Caco-2 (cell line): ENCODE measurements at places on chromosomes 6 and 20. TPM values are rescaled to one million over a fixed set of nuclear protein-coding genes. Genes with fewer than 3 reads are reported as not detected.

The WFDC10B gene
- total RNA-seq: not detected in 2 replicates

The ABHD12 gene
- 84.9 and 104 TPM in 2 replicates for total RNA-seq

- H3K4me3 ChIP-seq: no peak overlapping the region
- no peak overlapping the region for H3K27ac ChIP-seq
- H3K36me3 ChIP-seq: no peaks in the 10 kb centered on the region
- H3K4me1 ChIP-seq: no peaks in the 10 kb centered on the region
Observed at GRCh38 chr6:170094686-170095272, 196.1 kb downstream of the DLL1 start.

The MAFB gene
- 0.88 and 1.2 TPM in 2 replicates for total RNA-seq

The HUS1B gene
- 0.74 and 0.79 TPM in 2 replicates for total RNA-seq

- H3K36me3 ChIP-seq: no peaks in the 10 kb centered on the region
- H3K4me3 ChIP-seq: no peak within 1 kb of the TSS
- no peaks in the 10 kb centered on the region for H3K27me3 ChIP-seq
- H3K4me1 ChIP-seq: no peaks in the 10 kb centered on the region
Observed at GRCh38 chr6:166586424-166587156, at the start of gene RAMACL. Gene RAMACL (minus strand): TSS chr6:166586678. CDS start chr6:166586477, 201 bp downstream.

The LAMA4 gene
- 0.37 TPM in 1 of 2 replicates, not detected in the other for total RNA-seq

The TXLNB gene
- total RNA-seq: not detected in 2 replicates

GRCh38 chr6:40778196-40778595 lies 191.0 kb upstream of the LRFN2 start:
- H3K36me3 ChIP-seq: no peaks in the 10 kb centered on the region
- DNase-seq: no peak
- H3K27me3 ChIP-seq: no peaks in the 10 kb centered on the region
- no peaks in the 10 kb centered on the region for H3K4me1 ChIP-seq

DNA sequence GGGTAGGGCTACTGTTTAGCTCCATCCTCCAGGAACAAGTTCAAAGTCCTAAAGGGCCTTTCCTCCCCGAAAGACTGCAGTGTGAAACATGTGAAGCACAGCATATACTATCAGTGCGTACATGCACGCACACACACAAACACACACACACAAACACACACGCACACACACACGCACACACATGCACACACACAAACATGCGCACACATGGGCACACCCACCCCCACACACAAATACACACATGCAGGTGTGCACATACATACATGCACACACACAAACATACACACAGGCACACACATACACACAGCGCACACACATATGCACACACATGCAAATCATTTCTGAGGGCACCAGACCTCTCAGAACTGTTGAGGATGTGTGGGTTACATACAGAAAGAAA lies 382.0 kb upstream of the CDH4 start:
- H3K27ac ChIP-seq: no peak overlapping the region
- H3K4me3 ChIP-seq: no peak overlapping the region
- no peak for DNase-seq
- H3K27me3 ChIP-seq: no peaks in the 10 kb centered on the region; the same call in 1 of the 2 replicates
- H3K4me1 ChIP-seq: no peaks in the 10 kb centered on the region

The EYA2 gene
- 0.25 and 0.30 TPM in 2 replicates for total RNA-seq

DNA sequence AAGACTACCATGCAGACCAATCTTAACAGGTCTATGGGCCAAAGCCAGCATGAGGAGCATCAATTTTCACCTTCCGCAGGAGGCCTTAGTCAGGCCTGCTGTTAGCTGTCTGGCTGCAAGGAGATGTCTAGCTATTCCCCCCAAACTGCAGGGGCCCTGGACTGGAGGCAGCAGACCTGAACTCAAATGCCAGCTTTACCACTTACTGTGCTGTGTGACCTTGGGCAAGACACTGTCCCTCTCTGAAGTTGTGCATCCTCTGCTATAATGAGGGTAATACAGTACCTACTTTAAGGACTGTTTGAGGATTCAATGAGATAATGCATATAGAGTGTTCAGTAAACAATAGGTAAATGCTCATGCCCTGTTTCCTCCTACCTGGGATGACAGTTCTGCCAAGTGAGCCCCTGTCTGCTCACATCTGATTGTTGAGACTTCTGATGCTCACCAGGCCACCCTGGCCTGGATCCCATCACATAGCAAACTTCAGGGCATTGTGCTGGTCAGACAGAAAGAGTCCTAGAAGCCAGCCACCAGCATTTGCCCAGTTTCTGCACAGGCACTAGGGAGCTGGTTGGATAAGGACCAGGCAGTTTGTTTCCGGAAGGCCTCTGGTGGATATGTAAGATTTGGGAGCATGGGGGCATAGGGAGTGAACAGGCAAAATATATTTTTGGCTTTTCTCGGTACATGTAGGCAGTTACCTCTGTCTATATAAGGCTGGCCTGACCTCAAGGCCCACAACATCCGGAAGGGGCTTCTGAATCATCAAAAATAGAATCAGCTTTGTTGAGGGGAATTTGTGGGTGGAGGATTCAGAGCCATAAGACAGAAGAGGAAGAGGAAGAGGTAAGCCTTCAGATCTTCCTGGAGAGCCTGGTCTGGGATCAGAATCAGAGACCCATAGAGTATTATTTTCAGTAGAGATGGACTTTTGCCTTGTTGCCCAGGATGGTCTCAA lies 2.3 kb upstream of the OCSTAMP start:
- H3K4me1 ChIP-seq: no peaks in the 10 kb centered on the region
- H3K27ac ChIP-seq: no peak overlapping the region
- no peaks in the 10 kb centered on the region for H3K27me3 ChIP-seq
- no peaks in the 10 kb centered on the region for H3K36me3 ChIP-seq
- H3K4me3 ChIP-seq: no peak overlapping the region
- peak; percentile 17 for DNase-seq

- no peak for DNase-seq
- no peaks in the 10 kb centered on the region for H3K4me1 ChIP-seq
- H3K27me3 ChIP-seq: no peaks in the 10 kb centered on the region
- no peaks in the 10 kb centered on the region for H3K36me3 ChIP-seq
- H3K27ac ChIP-seq: no peak overlapping the region
- H3K4me3 ChIP-seq: no peak overlapping the region
Observed at GRCh38 chr6:68211242-68211795, 423.8 kb upstream of the ADGRB3 start.

DNA sequence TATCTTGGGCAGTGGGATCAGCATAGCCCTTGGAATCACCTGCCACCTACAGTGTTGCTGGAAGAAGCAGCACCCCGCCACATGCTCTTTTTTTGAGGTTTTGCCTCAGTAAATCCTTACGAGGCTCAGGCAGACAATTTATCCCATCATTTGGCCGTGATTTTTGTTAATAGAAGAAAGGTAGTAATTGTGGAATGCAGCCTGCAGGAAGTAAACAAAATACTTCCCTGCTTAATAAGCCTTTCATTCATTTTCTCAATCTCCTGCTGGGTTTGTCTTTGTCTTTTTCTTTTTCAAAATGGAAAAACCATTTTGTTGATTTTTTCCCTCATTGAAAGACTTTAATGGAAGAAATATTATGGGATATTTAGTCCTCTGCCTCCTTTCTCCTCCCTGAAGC lies 93.7 kb upstream of the CD83 start:
- no peaks in the 10 kb centered on the region for H3K4me1 ChIP-seq
- H3K27ac ChIP-seq: no peak overlapping the region
- DNase-seq: no peak
- H3K4me3 ChIP-seq: no peak overlapping the region
- no peaks in the 10 kb centered on the region for H3K27me3 ChIP-seq

DNA sequence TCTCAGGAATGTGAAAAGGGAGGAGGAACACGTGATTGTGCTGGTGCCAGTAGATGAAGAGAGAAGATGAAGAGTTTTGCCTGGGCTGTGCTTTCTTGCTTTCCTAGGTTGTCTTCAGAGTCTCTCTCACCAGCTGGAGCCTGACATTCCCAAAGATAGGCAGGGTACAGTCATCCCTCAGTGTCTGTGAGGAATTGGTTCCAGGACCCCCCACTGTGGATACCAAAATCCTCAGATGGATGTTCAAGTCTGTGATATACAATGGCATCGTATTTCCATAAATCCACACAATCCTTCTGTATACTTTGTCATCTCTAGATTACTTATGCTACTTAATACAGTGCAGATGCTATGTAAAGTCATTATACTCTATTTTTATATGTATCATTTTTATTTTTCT lies 113.5 kb downstream of the SAMD5 start:
- no peak for DNase-seq
- no peak overlapping the region for H3K27ac ChIP-seq
- H3K4me3 ChIP-seq: no peak overlapping the region
- no peaks in the 10 kb centered on the region for H3K36me3 ChIP-seq

DNA sequence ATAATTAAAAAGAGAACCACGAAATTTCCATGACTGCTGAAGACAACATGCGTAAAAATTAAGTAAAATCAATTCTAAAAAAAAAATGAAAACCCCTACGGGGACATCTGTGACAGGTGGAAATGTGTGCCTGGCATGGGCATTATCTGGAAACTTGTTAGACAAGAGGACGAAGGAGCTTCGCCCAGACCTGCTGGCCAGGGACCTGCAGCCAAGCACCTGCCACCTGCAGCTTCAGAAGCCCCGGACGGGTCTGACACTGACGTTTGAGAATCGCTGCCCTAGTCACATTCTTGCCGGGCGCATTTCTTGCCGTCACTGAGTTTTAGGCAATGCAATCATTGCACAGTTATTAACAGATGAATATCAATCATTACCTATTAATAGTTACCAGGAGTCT lies 140.3 kb downstream of the SMOC2 start:
- no peak overlapping the region for H3K27ac ChIP-seq
- H3K4me3 ChIP-seq: no peak overlapping the region
- H3K27me3 ChIP-seq: no peaks in the 10 kb centered on the region
- DNase-seq: no peak
- no peaks in the 10 kb centered on the region for H3K4me1 ChIP-seq

DNA sequence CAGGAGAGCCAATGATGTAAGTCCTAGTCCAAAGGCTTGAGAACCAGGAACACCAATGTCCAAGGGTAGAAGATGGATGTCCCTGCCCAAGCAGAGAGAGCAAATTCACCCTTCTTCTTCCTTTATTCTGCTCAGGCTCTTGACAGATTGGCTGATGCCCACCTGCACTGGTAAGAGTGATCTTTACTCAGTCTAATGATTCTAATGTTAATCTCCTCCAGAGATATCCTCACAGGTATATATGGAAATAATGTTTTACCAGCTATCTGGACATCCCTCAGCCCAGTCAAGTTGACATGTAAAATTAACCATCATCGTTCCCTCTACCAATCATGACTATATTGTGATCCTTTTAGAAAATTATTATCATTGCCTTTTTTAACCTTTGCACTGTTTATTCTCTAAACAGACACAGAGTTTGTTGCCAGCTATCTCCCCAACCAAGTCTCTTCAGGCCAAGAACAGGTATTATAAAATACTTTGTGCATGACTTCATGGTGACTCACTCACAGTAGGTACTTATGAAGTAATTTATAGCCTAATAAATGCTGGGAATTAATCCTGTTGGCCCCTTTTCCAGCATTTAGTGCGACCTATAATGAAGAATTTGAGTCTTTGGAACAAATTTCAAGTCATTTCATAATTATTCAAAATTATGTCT lies 26.2 kb upstream of the TSHZ2 start:
- H3K4me1 ChIP-seq: peaks cover 17% of the 10 kb centered on the region
- H3K27me3 ChIP-seq: no peaks in the 10 kb centered on the region
- no peak overlapping the region for H3K4me3 ChIP-seq

GRCh38 chr6:29809249-29809648 lies 18.4 kb upstream of the HLA-G start:
- no peaks in the 10 kb centered on the region for H3K36me3 ChIP-seq
- no peak overlapping the region for H3K27ac ChIP-seq
- H3K4me3 ChIP-seq: no peak overlapping the region
- H3K4me1 ChIP-seq: no peaks in the 10 kb centered on the region
- 0 out of 2 replicates have a peak, but pooled peaks cover 1% of the 10 kb centered on the region for H3K27me3 ChIP-seq

DNA sequence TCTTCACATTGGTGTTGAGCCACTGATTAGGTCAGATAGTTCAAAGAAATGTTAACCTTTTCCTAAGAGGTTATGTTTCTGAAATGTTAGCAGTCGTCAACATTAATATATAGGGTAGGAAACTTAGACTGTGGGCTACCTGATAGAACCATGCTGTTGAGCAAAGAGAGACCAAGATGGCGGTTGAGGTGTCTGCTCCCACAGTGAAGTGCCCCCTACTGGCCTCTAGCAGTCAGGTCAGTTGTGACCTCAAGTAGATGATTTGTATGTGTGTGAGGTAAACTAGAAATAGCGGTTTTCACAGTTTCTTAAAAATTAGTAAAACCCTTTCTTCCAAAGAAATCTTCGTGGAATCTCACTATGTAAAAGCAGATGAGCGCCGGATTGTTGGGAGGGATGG lies 40.3 kb downstream of the MTHFD1L start:
- no peak for DNase-seq
- no peaks in the 10 kb centered on the region for H3K36me3 ChIP-seq
- no peak overlapping the region for H3K27ac ChIP-seq
- no peaks in the 10 kb centered on the region for H3K4me1 ChIP-seq

- H3K4me1 ChIP-seq: no peaks in the 10 kb centered on the region
- no peak overlapping the region for H3K27ac ChIP-seq
Observed at GRCh38 chr6:163731215-163732013, 316.9 kb downstream of the QKI start.

DNA sequence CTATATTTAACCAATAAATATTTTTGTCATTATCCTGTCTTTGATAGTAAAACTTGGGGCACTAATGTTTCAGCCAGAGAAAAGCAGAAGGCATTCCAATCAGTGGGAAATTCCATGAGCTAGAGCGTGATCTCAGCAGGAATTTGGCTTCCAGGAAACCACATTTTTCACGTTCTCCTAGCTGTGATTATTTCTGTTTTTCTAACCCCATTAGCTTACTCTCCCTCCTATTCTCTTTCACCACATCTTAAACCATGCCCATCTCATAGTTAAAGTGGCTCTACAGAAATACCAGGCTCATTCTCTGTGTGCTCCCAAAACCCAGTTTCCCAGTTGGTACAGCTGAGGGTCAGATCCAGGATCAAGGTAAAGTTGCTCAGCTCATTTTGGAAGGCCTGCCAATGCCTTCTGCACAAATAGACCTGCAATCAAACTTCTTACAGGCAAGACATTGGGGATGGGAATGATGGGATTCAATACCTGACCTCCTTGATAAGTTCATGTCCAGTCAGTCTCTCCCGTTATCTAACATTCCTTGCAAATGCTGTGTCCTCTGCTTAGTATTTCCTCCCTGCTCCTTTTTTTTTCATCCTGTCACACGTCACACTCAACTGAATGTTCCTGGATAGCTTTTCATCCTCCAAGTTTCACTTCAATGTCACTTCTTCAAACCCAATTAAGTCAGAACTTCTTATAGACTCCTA lies 33.1 kb upstream of the TMEM30A start:
- H3K4me3 ChIP-seq: no peak overlapping the region
- H3K36me3 ChIP-seq: no peaks in the 10 kb centered on the region
- H3K27ac ChIP-seq: no peak overlapping the region
- DNase-seq: no peak
- no peaks in the 10 kb centered on the region for H3K4me1 ChIP-seq

DNA sequence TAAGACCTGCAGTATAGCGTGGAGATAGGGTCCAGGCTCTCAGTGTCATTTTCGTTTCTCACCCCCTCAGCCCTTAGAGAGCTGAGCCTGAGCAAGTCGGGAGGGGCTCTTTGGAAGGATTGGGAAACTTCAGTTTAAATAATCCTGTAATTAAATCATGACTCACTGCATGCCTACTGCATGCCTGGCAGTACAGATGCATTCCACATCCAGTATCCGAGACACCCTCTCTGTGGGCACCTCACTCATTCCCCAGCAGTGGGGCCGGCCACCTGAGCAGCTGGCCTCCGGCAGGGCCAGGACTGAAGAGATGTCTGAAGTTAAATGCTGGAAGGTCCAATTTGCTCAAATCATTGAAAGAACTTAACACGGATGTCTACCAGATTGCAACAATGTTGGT lies 316.6 kb downstream of the THBS2 start:
- H3K36me3 ChIP-seq: no peaks in the 10 kb centered on the region
- H3K27ac ChIP-seq: no peak overlapping the region
- H3K27me3 ChIP-seq: no peaks in the 10 kb centered on the region
- no peak for DNase-seq

The MAK gene
- 0.14 and 0.16 TPM in 2 replicates for total RNA-seq
